Gastroesophageal sphincter (tissue), 4 donors: ENCODE measurements at places on chromosomes 7 and 10.

DNA sequence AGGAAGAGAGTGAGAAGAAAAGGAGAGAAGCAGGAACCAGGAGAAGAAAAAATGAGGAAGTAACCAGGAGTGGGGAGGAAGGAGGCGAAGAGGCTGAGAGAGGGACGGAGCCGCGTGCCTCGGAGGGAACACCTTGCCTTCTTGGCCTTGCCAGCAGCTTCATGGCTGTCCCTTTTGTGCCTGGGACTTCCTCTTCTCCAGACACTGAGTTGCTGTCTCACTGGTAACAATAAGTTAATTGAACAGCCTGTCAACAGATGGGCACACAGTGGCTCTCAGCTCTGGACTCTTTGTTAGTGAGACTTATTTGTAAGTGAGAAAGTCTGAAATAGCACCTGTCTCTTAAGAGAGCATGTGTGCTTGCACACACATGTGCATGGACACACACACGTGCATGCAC lies 83.2 kb downstream of the GATA3 start:
- no peak for ATAC-seq

DNA sequence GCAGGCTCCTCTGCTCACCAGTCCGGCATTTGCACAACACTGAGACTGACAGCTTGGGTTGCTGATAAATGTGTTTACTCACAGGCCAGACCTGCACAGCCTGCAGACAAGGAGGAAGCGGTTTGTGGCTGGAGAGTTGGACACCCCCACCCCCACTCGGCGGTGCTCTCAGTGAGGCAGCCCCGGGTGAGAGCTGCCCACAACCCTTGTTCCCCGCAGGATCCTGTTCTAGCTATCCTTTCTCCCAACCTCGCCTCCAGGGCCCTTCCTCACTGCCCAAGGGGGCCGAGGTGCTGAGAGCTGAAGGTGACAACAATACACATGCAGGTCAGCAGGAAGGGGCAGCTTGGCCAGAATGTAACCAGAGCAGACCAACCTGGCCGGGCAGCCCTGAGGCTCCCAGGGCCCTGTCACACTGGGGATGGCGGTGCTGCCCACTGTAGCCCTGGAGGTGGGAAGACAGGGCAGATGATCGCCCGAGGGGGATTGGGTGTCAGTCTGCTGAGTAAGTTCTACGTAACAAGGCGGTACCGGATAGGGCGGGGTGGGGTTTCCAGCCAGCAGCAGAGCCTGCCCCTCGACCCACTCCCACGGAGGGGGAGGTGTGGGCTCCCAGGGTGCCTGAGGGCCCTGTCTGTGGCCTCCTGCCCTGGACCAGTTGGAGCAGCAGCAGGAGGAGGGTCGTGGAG lies 2.1 kb upstream of the ADAM8 start:
- ATAC-seq = peak; percentile 27

DNA sequence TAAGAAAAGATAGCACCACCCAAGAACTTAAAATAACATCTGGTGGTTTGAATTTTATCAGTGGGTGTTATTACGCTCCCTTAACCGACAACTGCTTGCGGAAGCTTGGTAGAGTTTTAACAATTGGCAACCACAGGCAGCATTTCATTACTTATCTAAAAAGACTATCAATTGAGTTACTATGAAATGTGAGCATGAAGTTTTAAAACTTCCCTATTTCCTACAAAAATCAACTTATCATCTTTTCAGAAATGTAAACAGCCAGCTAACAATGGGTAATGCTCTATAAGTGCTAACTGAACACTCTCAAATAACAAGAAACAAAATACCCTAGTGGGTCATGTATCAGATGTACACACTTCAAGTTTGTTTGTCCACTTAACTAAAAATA lies 68.8 kb downstream of the OSBPL3 start:
- ATAC-seq = no peak

DNA sequence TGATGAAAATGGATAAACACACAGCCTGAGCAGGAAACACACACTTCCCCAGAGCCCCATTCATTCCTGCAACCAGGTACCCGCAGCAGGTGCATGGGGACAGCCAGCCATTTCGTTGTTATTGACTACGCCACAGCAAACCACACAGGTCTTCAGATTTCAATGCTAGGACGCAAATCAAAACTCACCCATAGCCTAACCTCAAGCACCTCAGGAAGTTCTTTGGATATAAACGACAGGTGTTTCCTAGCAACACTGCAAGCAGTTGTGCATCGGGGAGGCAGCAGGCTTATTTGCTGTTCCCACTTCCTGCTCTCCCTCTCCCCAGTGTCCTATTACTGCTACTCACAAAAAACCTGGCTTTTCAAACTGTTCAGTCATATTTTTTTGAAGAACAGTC lies 176.5 kb upstream of the FRMD4A start:
- no peak for ATAC-seq

DNA sequence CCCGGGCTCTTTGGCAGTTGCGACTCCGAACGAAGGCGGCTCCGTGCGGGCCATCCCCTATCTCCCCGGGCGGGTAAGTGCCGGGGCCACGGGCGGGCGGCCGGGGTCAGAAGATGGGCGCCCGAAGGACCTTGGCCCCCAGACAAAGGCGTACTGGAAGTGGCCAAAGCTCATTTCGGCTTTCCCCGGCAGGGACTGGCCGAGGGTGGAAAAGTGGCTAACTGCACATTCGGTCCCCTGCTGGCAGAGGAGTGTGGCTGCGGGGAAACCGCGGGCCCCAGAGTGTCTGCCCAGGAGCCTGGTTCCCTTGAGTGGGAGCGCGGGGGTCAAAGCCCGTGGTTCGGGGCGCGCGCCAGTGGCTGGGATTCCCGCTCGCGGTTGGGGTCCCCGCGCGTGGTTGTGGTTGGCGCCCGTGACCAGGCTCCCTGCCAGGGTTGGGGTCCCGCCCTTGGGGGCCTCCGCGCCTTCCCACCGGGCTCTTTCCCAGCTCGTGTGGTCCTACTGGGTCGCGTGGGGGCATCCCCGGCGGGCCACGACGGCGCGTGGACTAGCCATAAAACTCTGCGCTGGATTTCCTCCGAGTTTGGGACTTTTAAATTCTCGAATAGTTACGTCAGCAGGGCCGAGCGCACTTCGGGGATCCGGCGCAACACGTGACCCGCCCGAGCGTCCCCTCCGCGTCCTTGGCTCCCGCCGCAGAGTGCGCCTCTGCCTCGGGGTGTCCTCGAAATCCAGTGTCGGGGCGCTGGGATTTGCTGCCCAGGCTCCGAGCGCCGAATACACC lies 124.4 kb downstream of the TACC2 start:
- peak; percentile 66 for ATAC-seq

GRCh38 chr7:139613971-139614411 lies 90.5 kb downstream of the CLEC2L start:
- no peak for ATAC-seq

- ATAC-seq = no peak
Observed at GRCh38 chr7:92963566-92963965, 127.2 kb upstream of the CDK6 start.

- ATAC-seq = no peak
Observed at GRCh38 chr10:4191354-4191753, 406.3 kb upstream of the KLF6 start.

- ATAC-seq = no peak
Observed at GRCh38 chr10:101071885-101072433, 10.2 kb downstream of the KAZALD1 start.

DNA sequence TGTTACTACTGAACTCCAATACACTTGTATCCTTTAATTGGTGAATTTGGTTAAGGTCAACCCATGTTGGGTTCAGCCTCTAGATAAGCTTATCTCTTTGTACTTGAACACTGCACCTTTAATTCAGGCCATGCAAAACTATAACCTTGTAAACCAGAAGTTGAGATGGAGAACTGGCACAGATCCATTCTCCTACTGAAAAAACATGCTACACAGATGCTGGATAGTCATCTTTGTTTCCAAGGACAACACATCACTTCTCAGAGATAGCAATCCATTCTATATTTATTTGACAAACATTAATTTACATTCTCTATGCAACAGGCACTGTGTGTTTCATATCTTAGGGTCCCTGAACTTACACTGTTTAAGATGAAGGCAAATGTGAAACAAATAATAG lies 2.9 kb upstream of the CDK14 start:
- ATAC-seq = no peak

GRCh38 chr10:103787331-103787730 lies 68.0 kb downstream of the SH3PXD2A start:
- ATAC-seq = peak; percentile 8

- ATAC-seq = no peak
Observed at GRCh38 chr10:116286626-116287200, 13.7 kb upstream of the GFRA1 start.

GRCh38 chr10:67779465-67780203 lies 58.4 kb downstream of the DNAJC12 start:
- ATAC-seq = peak; percentile 74

DNA sequence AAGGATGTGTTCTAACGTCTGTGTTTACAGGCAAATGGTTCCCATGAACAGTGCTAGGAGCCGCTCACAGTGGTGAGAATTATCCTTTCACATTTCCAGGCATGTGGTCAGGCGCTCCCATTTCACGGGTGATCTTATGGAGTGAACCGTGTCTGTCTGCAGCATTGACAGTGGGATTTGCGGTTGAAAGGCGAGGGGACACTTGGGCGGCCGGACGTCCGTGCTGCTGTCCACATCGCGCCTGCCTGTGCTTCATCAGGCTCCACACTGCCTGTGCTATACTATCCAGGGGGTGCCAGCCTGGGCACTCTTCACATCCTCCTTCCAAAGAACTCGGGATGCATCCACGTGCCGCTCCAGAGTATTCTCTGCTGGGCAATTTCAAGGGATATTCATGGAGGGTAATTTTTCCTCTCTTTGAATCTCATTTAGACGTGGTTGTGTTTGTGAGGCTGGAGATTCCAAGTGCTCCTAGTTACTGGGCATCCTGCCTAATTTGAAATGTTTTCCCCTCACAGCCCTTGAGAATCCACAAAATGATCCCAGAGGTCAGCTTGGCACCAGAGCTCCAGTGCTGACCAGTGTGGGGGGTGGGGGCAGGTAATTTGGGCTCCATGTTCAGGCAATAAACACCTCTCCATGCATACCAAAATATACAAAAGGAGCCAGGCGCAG lies 61.9 kb upstream of the EBF3 start:
- ATAC-seq = no peak

- no peak for ATAC-seq
Observed at GRCh38 chr10:116237260-116237659, 35.7 kb downstream of the GFRA1 start.
